Hippocampal formation (tissue), 2 donors: ENCODE measurements at places on chromosomes 1 and 21.

DNA sequence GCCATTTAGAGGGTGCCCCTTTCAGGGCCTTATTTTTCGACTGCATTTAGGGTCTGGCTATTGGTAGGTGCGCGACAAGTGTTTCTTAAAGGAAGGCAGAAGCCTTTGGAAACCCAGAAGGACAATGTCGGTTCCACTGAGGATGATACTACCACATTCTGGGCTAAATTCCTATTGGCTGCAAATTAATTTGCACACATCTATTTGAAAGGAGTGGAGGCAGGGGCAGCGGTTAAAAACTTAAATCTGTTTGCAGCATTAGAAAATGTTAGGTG, 1.1 kb downstream of the PATJ start:
- no peak for DNase-seq

GRCh38 chr1:203754455-203754864, 10.5 kb upstream of the LAX1 start:
- DNase-seq: no peak

GRCh38 chr1:172405912-172406311, 14.6 kb upstream of the C1orf105 start:
- no peak for DNase-seq

DNA sequence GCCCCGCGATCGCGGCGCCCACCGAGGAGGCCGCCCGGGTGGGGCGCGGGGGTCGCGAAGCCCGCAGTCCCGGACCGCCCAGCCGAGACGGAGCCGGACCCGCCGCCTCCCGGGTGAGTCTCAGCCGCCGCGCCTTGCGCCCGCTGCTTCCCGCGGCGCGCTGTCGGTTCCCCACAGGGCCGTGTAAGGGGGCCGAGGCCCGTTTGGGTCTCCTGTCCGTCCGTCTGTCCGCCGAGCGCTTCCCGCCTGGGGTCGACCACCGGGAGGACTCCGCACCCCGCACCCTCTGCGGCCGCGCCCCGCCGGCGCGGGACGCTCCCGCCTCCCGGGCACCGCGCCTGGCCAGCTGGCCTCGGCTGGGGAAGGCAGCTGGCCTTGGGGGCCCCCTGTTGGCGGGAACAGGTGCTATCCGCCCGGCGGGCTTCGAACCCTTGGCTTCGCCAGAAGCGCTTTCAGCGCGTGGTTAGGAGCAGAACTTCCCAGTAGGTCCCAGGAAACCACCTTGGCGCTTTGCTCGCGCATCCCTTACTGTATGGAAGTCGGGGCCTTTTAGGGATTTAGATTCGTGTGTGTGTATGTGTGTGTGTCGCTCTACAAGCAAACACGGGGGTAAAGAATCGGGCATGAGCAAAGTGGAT, 414 bp downstream of the TMEM51 start:
- no peak for DNase-seq

DNA sequence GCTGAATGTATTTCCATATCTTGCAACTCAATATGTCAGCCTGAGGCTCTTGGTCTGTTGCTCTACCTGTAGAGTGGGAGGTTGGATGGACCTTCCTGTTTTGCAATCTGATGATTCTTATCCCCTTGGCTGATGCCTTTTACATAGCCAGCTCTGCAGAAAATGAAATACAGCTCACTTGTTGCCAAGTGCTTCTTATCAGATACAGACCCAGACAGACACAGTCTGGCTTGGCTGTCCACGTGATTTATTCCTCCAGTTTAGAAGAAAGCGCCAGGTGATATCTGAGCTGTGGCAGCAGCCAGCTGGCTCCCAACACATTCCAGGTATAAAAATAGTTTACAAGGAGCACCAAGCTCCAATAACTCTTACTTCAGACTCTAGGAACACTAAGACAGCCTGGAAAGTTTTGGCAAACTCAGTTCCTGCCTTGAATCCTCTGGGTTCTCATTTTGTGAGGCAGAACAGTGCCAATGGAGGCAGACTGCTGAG, 479.2 kb upstream of the USP24 start:
- peak; percentile 3 for DNase-seq
